ENCODE measurements at places on chromosomes 13 and 19. TPM values are rescaled to one million over a fixed set of nuclear protein-coding genes. Genes with fewer than 3 reads are reported as not detected.

GRCh38 chr13:85528491-85529217 lies 270.6 kb downstream of the SLITRK6 start:
- no peak for DNase-seq
- H3K27ac ChIP-seq = no peak overlapping the region
- H3K36me3 ChIP-seq = no peaks in the 10 kb centered on the region
- no peaks in the 10 kb centered on the region for H3K27me3 ChIP-seq
- H3K4me3 ChIP-seq = no peak overlapping the region

GRCh38 chr13:30142486-30143211 lies 164.7 kb downstream of the KATNAL1 start:
- H3K27me3 ChIP-seq = no peaks in the 10 kb centered on the region
- peaks cover 10% of the 10 kb centered on the region for H3K4me1 ChIP-seq
- no peaks in the 10 kb centered on the region for H3K36me3 ChIP-seq
- DNase-seq = peak; percentile 75

- no peaks in the 10 kb centered on the region for H3K27me3 ChIP-seq
- no peak overlapping the region for H3K4me3 ChIP-seq
- no peak overlapping the region for H3K27ac ChIP-seq
- peaks cover 57% of the 10 kb centered on the region for H3K36me3 ChIP-seq
- H3K4me1 ChIP-seq = no peaks in the 10 kb centered on the region
Observed at GRCh38 chr13:113319371-113319770, 22.3 kb downstream of the LAMP1 start.

ZNF432 gene
- 19.5 TPM for total RNA-seq

APOE gene
- total RNA-seq = 122 TPM

SCN1B gene
- total RNA-seq = 24.1 TPM

Data from kidney (tissue), 22 donors.